HT1080 (cell line): ENCODE measurements at places on chromosomes 7 and 10.

DNA sequence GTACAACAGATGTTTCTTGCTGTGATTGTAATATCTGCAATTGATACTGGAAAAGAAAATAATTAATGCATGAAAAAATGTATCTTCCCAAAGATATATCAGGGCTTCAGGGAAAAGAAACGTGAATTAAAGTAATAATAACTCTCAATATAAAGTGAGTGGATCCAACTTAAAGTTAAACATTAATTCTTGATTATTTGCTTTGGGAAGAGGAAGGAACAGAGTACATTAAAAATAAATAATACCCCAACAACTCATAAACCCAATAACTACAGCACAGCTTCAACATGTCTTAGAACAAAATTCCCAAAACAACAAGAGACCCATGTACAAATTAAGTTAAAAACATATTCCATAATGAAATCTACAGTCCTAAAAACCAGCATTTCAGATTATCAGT is 33.0 kb downstream of the ELMO1 start:
- DNase-seq: no peak

DNA sequence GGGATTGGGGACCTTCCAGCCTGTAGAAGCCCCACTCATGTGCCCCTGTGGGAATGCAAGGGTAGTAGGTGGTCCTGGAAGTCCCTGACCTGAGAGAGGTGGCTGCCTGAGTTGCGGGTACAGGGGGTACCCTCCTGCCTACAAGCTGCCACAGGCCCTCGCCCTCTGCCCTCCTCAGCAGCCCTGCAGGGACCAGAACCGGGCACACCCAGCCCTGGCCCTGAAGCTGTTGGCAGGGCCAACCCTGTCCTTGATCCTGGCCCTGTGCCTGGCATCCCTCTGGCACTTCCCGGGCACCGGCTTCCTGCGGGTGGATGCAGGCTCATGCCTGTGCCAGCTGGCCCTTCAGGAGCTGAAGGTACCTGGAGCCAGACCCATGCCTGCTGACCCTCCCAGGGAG is 54.9 kb upstream of the ELN start:
- DNase-seq: no peak

- no peak for DNase-seq
Observed at GRCh38 chr10:75012471-75012870, 99.0 kb upstream of the SAMD8 start.

- no peak for DNase-seq
Observed at GRCh38 chr10:11017570-11018431, at the start of gene CELF2. Gene CELF2 (plus strand): TSS chr10:11017872. CDS start chr10:11018090, 218 bp downstream.

GRCh38 chr10:69629897-69630650 is at the start of gene FAM241B:
Gene FAM241B (plus strand): TSS chr10:69630247. CDS start chr10:69631744, 1,497 bp downstream.
- DNase-seq: peak; percentile 21
